HFFc6 (cell line): ENCODE measurements at places on chromosomes 4 and X. TPM values are rescaled to one million over a fixed set of nuclear protein-coding genes. Genes with fewer than 3 reads are reported as not detected.

GRCh38 chr4:169070895-169071218 is 60.8 kb upstream of the CBR4 start:
- DNase-seq, result no peak

DNA sequence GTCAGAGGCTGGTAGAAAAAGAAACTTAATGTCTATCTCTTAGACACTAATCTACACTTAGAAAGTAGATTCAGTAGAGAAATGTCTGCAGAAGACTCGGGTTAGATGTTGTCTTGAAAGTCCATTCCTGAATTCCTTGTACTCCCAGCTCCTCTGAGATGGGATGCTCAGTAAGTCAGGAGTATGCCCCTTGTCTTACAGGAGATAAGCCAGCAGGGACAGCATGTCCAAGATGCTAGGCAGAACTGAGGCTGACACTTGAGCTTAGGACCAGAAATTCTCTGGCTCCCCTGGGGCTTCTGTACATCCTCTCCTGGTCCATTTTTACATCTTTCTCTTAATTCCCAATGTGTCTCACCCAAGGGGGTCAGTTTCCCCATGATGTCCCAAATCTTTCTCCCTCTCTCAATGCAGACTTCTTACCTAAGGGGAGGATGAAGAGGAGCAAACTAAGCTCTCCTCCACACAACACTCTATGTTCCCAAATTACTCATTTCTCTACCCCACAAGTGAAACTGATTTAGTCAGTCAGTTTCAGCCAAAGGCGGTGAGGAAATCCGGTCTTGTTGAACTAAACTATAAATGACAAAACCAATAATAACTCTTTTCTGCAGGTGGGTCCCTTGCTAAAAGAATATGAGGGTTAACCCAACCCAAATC is 558.2 kb upstream of the DIPK2B start:
- DNase-seq, result no peak

DNA sequence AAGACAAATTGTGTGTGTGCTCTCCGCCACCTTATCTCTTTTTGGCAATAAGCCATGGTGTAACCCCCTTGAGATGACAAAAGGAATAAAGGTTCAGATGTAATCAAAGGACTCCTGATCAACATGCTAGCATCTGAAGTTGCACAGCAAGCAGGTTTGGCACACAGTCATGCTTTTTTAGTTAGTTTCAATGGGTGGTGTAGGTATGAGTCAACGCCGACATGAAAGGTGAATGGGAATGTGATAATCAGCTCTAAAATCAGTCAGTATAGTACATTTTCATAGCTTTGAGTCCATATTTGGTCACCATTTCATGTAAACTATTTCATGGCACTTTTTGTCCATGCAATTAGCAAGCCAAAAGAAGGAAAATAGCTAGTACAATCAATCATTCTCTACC is 50.4 kb upstream of the ETNPPL start:
- DNase-seq, result no peak

DNA sequence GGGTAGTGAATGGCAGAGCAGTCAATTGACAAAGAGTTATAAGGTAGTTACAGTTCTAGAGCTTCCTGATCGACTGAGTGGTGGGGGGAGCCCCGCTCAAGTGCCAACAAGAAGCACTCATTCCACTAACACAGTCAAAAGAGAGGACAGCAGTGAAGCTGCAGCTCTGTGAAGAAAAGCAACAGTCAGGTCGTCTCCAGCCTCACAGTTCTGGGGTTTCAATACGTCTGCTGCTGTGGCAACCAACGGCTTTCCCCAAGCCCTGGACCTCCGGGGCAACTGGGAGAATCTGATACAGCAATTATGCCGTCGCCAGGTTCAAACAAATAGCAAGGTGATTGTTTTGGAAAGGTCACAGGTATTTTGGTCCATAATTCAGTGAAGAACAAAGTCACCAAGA is 30.8 kb downstream of the GPM6B start:
- DNase-seq, result no peak

DNA sequence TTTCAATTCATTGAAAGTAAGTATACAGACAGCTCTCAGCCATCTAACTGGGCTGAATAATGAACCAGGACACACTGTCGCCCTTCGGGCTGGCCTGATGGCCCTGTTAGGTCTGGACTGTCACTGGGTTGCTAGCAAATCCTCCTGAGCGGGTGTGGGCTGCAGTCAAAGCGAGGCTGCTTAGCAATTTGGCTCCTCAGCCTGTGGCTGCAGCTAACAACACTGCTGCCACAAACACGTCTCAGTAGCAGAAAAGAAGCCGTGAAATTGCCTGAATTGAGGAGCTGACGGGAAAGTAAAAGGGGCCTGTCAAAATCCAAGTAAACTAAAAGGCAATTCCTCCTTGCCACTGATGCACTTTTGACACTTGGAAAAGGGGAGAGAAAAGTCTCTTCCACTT is 72.8 kb downstream of the SMIM20 start:
- no peak for DNase-seq

DNA sequence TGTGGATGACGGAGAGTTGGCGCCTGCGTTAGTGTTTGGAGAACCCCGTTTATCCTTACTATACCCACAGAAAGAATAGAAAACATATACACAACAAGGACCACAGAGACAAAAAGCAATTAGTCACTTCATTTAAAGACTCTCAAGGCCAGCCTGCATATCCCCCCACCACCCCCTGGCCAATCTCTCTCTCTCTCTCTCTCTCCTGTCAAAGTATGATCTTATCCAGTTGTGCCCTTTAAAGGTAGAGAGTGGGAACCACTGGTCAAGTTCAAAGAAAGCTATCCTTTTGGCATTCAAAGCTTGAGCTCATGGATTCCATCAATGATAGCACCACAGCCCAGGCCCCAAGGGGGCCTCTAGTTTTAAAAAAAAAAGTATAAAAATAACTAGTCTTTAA is 180.3 kb upstream of the MBNL3 start:
- DNase-seq, result no peak

FRMD7 gene
- total RNA-seq, result not detected in 3 replicates

NXF2 gene
- total RNA-seq, result not detected in 3 replicates

MEPE gene
- total RNA-seq, result not detected in 3 replicates

GUCY1A1 gene
- not detected in 3 replicates for total RNA-seq
